ENCODE measurements at places on chromosomes 1 and 21. TPM values are rescaled to one million over a fixed set of nuclear protein-coding genes. Genes with fewer than 3 reads are reported as not detected.

The TNNI3K gene
- total RNA-seq, result not detected

The RWDD3 gene
- 12.6 TPM for total RNA-seq

The IBA57 gene
- 7.4 TPM for total RNA-seq

The PLPPR4 gene
- 46.9 TPM for total RNA-seq

The CNKSR1 gene
- 0.07 TPM for total RNA-seq

The NBPF11 gene
- total RNA-seq, result 9.0 TPM

The LDLRAD1 gene
- not detected for total RNA-seq

The RCSD1 gene
- 0.13 TPM for total RNA-seq

The RNU1-4 gene
- under 0.01 TPM for total RNA-seq

The PER3 gene
- total RNA-seq, result 9.9 TPM

The OLIG2 gene
- not detected for total RNA-seq

The CTSE gene
- total RNA-seq, result not detected

The OR14K1 gene
- not detected for total RNA-seq

The CRYZ gene
- total RNA-seq, result 46.7 TPM

The PRAMEF5 gene
- not detected for total RNA-seq

The CAMTA1 gene
- 31.8 TPM for total RNA-seq

The GPX7 gene
- 13.3 TPM for total RNA-seq

The FAM72D gene
- 0.36 TPM for total RNA-seq

The LIN28A gene
- total RNA-seq, result not detected

The ARHGEF16 gene
- total RNA-seq, result 0.66 TPM

The PTCH2 gene
- 0.33 TPM for total RNA-seq

The UBE2U gene
- not detected for total RNA-seq

Data from smooth muscle cell of the pulmonary artery (primary cell).